CD4-positive, CD25-positive, alpha-beta regulatory T cell (primary cell): ENCODE measurements at places on chromosomes 3 and 15. TPM values are rescaled to one million over a fixed set of nuclear protein-coding genes. Genes with fewer than 3 reads are reported as not detected.

DNA sequence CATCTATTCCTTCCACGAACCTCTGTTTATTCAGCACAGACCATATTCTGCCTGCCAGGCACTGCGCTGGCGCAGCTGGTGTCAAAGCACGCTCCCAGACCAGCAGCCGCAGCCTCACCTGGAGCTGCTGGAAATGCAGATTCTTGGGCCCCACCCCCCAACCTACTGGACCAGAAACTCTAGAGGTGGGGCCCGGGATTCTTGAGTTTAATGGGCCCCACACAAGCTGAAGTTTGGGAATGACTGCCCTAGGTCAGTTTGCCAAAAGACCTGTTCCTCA, 7.0 kb downstream of the CHST13 start:
- H3K4me1 ChIP-seq: no peaks in the 10 kb centered on the region
- DNase-seq: no peak
- no peak overlapping the region for H3K4me3 ChIP-seq

- H3K4me3 ChIP-seq: no peak overlapping the region
- H3K4me1 ChIP-seq: no peaks in the 10 kb centered on the region
- H3K27me3 ChIP-seq: peaks cover 2% of the 10 kb centered on the region
- no peaks in the 10 kb centered on the region for H3K36me3 ChIP-seq
- no peak for DNase-seq
These were observed 32.8 kb upstream of the SSR3 start for GRCh38 chr3:156587760-156588069.

- no peak for DNase-seq
- H3K27ac ChIP-seq: no peak overlapping the region
- no peak overlapping the region for H3K4me3 ChIP-seq
- no peaks in the 10 kb centered on the region for H3K4me1 ChIP-seq
- peaks cover 5% of the 10 kb centered on the region for H3K27me3 ChIP-seq
These were observed 6.1 kb upstream of the MB21D2 start for GRCh38 chr3:192923731-192924130.

GRCh38 chr3:177295116-177295515, 97.8 kb upstream of the TBL1XR1 start:
- H3K27ac ChIP-seq: no peak overlapping the region
- DNase-seq: no peak
- no peaks in the 10 kb centered on the region for H3K4me1 ChIP-seq
- H3K4me3 ChIP-seq: no peak overlapping the region

- no peak for DNase-seq
- H3K27ac ChIP-seq: no peak overlapping the region
- H3K4me3 ChIP-seq: no peak overlapping the region
- no peaks in the 10 kb centered on the region for H3K27me3 ChIP-seq
- H3K36me3 ChIP-seq: no peaks in the 10 kb centered on the region
- H3K4me1 ChIP-seq: no peaks in the 10 kb centered on the region
These were observed 715.5 kb downstream of the GBE1 start for GRCh38 chr3:81045976-81046375.

DNA sequence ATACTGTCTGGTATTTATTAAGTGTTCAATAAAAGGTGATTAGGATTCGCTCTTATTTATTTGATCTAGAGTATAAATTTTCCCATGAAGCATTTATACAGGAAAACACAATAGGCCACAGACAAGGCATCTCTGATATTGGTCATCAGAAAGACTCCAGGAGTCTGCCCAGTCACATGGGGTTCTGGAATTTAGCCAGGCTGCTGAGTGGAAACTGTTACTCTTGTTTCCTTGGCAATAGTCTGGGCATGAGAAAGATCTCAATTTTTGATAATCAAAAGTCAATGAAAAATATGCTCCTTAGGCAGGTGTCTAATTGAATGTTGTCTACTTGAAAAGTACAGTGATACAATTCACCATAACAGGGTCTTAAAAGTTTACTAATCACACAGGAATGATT, 161.2 kb downstream of the FRMD5 start:
- no peak for DNase-seq
- no peaks in the 10 kb centered on the region for H3K4me1 ChIP-seq
- H3K4me3 ChIP-seq: no peak overlapping the region
- H3K27ac ChIP-seq: no peak overlapping the region
- peaks cover 7% of the 10 kb centered on the region for H3K27me3 ChIP-seq
- H3K36me3 ChIP-seq: no peaks in the 10 kb centered on the region

- no peaks in the 10 kb centered on the region for H3K27me3 ChIP-seq
- no peak for DNase-seq
- no peaks in the 10 kb centered on the region for H3K36me3 ChIP-seq
- no peak overlapping the region for H3K27ac ChIP-seq
These were observed 161.8 kb downstream of the EPHB1 start for GRCh38 chr3:134956844-134957243.

Gene ACTRT3
- not detected for polyA plus RNA-seq

DNA sequence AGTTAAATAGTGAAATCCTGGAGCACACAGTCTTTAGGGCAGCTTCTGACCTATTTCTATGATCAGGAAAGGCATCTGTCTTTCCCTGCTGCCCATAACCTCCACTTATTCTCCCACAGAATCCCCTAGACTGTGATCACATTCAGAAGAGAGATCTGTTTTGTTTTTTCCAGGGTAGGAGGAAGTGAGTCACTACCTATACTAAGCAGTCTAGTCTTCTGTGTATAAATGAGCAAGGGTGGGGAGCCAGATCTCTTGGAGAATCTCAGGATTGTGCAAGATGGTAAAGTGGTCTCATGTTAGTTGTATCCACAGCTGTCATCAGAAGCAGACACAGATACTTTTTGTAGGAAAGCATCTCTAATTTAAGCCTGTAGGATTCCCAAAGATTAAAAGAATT, 11.8 kb upstream of the FBXO22 start:
- H3K4me1 ChIP-seq: no peaks in the 10 kb centered on the region
- H3K36me3 ChIP-seq: peaks cover 22% of the 10 kb centered on the region
- H3K27ac ChIP-seq: no peak overlapping the region
- H3K4me3 ChIP-seq: no peak overlapping the region

Gene IL17RC
- polyA plus RNA-seq: 9.4 TPM

GRCh38 chr3:52682016-52682415, 3.7 kb downstream of the PBRM1 start:
- H3K27me3 ChIP-seq: no peaks in the 10 kb centered on the region
- H3K36me3 ChIP-seq: peaks cover 24% of the 10 kb centered on the region
- no peak for DNase-seq
- no peak overlapping the region for H3K27ac ChIP-seq

GRCh38 chr3:43180027-43180426, 74.1 kb upstream of the POMGNT2 start:
- H3K4me3 ChIP-seq: peak overlapping the region; percentile 64
- H3K36me3 ChIP-seq: no peaks in the 10 kb centered on the region
- no peak for DNase-seq
- peak overlapping the region; percentile 53 for H3K27ac ChIP-seq
- peaks cover 38% of the 10 kb centered on the region for H3K4me1 ChIP-seq
- H3K27me3 ChIP-seq: no peaks in the 10 kb centered on the region

Gene SPINK8
- not detected for polyA plus RNA-seq

Gene TRH
- not detected for polyA plus RNA-seq

Gene GATM
- 0.16 TPM for polyA plus RNA-seq

Gene ANKUB1
- not detected for polyA plus RNA-seq

GRCh38 chr15:35549567-35549966, 3.6 kb upstream of the DPH6 start:
- H3K27ac ChIP-seq: no peak overlapping the region
- no peaks in the 10 kb centered on the region for H3K36me3 ChIP-seq
- no peaks in the 10 kb centered on the region for H3K27me3 ChIP-seq
- no peak for DNase-seq
- H3K4me3 ChIP-seq: no peak overlapping the region

Gene SLC28A2
- not detected for polyA plus RNA-seq

GRCh38 chr3:32325201-32325600, 66.5 kb upstream of the CMTM7 start:
- no peaks in the 10 kb centered on the region for H3K4me1 ChIP-seq
- no peak overlapping the region for H3K4me3 ChIP-seq
- no peaks in the 10 kb centered on the region for H3K36me3 ChIP-seq
- DNase-seq: no peak
- no peak overlapping the region for H3K27ac ChIP-seq

GRCh38 chr3:22225161-22225560, 474.2 kb upstream of the ZNF385D start:
- no peak overlapping the region for H3K4me3 ChIP-seq
- DNase-seq: no peak
- H3K4me1 ChIP-seq: no peaks in the 10 kb centered on the region
- H3K27ac ChIP-seq: no peak overlapping the region
- no peaks in the 10 kb centered on the region for H3K27me3 ChIP-seq
- no peaks in the 10 kb centered on the region for H3K36me3 ChIP-seq

DNA sequence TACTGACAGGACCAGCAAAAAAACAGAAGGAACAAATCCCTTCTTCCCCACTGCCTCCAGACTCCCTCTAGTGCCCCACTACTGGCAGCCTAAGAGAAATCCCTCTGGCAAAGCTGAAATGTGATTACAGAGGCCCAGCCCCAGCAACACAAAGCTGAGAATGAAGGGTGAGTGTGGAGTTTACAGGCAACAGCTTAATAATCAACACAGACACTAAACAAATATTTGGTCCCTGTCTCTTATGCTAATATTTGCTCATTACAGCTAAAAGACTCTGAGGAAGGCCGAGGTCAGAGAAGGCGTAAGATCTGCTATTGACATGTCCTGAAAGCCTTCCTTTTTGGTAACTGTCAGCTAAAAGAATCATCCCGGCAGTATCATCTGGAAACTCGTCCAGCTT, 308.5 kb upstream of the RASGRP1 start:
- H3K36me3 ChIP-seq: no peaks in the 10 kb centered on the region
- DNase-seq: no peak
- no peaks in the 10 kb centered on the region for H3K4me1 ChIP-seq
- H3K4me3 ChIP-seq: no peak overlapping the region
- H3K27me3 ChIP-seq: no peaks in the 10 kb centered on the region
- no peak overlapping the region for H3K27ac ChIP-seq

Gene APH1B
- 9.1 TPM for polyA plus RNA-seq

GRCh38 chr3:196079682-196080081, 2.2 kb downstream of the TFRC start:
- H3K4me1 ChIP-seq: peaks cover 53% of the 10 kb centered on the region
- H3K4me3 ChIP-seq: peak overlapping the region; percentile 99
- peak overlapping the region; percentile 48 for H3K27ac ChIP-seq
- DNase-seq: no peak

GRCh38 chr15:63210151-63211091, 21.0 kb downstream of the RAB8B start:
- no peaks in the 10 kb centered on the region for H3K27me3 ChIP-seq
- DNase-seq: no peak
- peaks cover 6% of the 10 kb centered on the region for H3K36me3 ChIP-seq

Gene DUOX1
- 1.6 TPM for polyA plus RNA-seq

DNA sequence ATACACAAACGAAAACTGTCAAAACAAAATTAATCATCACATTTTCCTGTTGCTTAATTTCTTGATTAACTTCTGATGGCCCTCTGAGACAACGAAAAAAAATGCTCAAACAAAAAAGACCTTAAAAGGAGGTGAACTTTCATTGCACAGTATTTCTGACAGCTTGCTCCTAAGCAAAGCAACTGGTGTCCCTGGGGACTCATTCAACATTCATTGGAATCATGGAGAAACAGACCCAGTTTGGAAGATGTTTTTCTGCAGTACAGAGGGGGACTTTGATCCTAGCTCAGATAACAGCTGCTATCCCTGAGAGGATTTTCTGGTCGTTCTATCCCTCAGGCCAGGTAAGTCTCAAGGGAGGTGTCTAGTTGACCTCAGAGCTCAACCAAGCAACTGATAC, 378.7 kb upstream of the ATP11B start:
- H3K36me3 ChIP-seq: no peaks in the 10 kb centered on the region
- H3K27me3 ChIP-seq: no peaks in the 10 kb centered on the region

Gene C3orf38
- 23.1 TPM for polyA plus RNA-seq

- H3K27me3 ChIP-seq: no peaks in the 10 kb centered on the region
- no peaks in the 10 kb centered on the region for H3K36me3 ChIP-seq
- H3K27ac ChIP-seq: no peak overlapping the region
- H3K4me1 ChIP-seq: no peaks in the 10 kb centered on the region
- H3K4me3 ChIP-seq: no peak overlapping the region
- DNase-seq: no peak
These were observed 57.8 kb upstream of the NMD3 start for GRCh38 chr3:161163297-161163696.

DNA sequence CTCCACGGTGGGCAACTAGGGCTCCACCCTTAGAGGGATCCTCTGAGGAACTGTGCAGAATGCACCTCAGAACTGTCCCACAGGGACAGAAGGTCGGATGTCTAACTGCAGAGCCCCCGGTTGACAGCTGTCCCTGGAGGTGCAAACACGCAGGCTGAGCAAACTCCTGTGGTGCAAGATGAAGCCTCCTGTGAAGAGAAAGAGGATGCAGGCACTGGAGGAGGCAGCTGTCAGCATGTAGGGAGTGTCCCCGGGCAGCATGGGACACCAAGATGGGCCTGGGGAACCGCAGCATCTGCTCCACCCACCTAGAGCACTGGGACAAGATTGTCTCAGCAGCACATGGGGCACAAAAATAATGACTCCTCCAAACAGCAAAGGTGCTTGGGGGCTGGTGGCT, 258.9 kb downstream of the ABHD5 start:
- H3K4me3 ChIP-seq: no peak overlapping the region
- peaks cover 4% of the 10 kb centered on the region for H3K27me3 ChIP-seq
- H3K27ac ChIP-seq: no peak overlapping the region
- H3K4me1 ChIP-seq: peaks cover 5% of the 10 kb centered on the region
- no peak for DNase-seq
- H3K36me3 ChIP-seq: no peaks in the 10 kb centered on the region

DNA sequence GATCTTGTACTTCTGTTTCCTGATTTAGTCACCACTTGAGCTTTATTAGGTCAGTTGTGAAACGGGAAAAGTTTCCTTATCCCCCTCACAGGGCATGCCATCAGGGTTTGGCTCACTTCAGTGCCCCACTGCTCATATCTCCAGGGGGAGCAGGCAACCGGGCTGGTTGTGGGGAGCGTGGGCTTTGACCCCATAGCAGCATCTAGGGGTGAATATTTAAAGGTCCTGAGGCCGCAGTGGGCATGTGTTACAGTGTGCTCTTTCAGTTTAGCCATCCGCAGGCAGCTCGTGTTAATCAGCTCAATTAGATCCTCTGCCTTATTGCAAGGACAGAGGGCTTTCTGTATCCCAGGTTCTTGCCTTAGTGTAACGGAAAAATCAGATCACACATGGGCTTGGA, 71.9 kb downstream of the MRPL46 start:
- no peak overlapping the region for H3K27ac ChIP-seq
- no peak for DNase-seq
- H3K4me1 ChIP-seq: no peaks in the 10 kb centered on the region
- H3K4me3 ChIP-seq: no peak overlapping the region
- no peaks in the 10 kb centered on the region for H3K27me3 ChIP-seq

Gene AGBL1
- not detected for polyA plus RNA-seq

- no peak overlapping the region for H3K4me3 ChIP-seq
- H3K27me3 ChIP-seq: peaks cover 1% of the 10 kb centered on the region
- H3K27ac ChIP-seq: no peak overlapping the region
- no peaks in the 10 kb centered on the region for H3K4me1 ChIP-seq
- no peaks in the 10 kb centered on the region for H3K36me3 ChIP-seq
- DNase-seq: peak; percentile 69
These were observed 296.3 kb downstream of the UACA start for GRCh38 chr15:70466895-70467529.

DNA sequence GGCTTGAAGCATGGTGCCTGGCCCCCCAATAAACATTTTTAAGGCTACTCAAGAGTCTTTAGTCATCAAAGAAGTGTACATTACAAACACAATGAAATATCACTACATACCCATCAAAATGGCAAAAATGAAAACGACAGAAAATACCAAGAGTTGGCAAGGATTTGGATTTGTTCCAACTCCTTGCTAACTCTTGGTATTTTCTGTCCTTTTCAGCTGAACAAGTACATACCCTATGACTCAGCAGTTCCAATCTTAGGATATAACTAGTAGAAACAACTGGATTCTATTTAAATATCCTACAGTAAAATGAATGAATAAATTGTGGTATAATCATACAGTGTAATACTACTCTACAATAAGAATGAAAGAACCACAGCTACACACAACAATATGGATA, 25.1 kb upstream of the GABPB1 start:
- no peak for DNase-seq
- H3K36me3 ChIP-seq: no peaks in the 10 kb centered on the region
- H3K4me3 ChIP-seq: no peak overlapping the region
- H3K27ac ChIP-seq: no peak overlapping the region
- no peaks in the 10 kb centered on the region for H3K4me1 ChIP-seq
